Activated T-helper 1 cell treated with anti-CD3 and anti-CD28 coated beads, Interleukin-2, amount 50 U/mL, for 16 hours (primary cell): ENCODE measurements at places on chromosomes 6 and 20.

DNA sequence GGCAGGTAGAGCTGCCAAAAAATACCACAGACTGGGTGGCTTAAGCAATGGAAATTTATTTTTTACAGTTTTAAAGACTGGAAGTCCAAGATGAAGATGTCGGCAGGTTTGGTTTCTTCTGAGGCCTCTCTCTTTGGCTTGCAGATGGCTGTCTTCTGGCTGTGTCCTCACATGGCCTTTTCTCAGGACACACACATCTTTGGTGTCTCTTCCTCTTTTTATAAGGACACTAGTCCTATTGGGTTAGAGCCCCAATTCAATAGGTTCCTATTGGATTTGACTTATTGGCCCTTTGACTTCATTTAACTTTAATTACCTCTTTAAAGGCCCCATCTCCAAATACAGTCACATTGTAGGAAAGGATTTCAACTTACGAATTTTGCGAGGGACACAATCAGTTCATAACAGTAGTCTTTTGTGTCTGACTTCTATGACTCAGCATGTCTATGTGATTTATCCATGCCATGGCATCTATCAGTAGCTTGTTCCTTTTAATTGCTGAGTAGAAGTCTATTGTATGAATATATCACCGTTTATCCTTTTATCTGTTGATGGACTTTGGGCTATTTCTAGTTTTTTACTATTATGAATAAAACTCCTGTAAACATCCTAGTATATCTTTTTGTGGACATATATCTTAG is 11.0 kb upstream of the TCP11 start:
- no peak for DNase-seq

DNA sequence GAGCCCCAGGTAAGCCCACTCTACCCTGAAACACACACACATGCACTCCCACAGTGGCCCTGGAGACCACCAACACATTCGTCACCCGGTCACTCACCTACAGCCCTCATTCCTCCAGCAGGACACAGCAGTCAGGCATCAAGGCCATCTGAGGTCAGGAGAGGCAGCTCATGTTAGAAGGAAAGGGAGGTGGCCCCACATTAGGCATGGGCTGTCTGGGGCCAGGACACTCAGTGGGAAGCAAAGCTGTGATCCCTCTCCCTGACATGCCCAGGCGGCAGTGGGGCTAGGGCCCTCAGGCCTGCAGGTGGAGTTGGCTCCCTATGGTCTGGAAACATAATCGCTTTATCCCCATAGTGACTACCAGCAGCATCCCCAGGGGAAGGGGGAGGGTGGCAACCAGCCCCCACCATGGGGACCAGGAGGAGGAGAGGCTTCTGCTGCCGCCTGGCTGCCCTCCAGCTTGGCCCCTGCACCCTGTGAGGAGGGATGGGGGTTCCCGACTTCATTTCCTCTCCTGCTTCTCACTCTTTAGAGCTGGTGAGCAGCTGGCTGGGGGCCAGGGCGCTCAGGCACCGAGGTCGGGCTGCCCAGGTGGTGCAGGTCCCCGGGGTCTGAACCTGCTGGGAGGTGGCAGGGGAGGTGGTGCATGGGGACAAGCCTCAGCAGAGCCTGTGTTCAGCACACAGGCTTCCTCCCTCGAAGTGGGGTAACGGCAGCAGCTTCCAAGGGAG is 76.6 kb upstream of the CST7 start:
- DNase-seq = no peak

DNA sequence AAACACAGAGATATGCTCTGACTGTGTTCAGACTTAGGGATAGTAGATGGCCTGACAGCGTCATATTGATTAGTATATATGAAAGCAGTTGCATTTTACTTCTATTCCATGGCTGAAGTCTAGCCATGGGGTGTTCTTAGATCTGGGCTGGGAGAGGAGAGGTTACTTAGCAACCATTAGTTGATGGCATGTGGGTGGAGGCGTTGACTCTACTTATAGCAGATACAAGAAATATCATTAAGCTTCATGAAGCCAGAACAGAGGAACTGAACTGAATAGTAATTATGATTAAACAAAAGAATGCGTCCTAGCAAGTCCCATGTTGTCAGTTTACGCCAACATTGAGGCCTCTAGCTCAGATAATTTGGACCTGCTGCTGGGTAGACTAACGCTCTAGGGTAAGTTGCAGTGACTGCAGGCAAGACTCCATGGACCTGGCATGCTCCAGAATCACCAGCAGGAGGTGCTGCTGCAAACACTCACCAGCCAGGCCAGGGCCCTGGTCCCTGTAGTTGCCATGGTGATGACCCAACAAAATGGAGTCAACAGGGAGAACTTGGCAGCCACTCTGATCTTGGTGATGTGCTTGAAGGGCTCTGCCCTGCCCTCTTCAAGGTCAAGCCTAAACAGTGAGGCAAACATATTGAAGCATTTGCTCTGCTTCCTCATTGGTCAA is 477.3 kb downstream of the PREX1 start:
- DNase-seq = no peak

DNA sequence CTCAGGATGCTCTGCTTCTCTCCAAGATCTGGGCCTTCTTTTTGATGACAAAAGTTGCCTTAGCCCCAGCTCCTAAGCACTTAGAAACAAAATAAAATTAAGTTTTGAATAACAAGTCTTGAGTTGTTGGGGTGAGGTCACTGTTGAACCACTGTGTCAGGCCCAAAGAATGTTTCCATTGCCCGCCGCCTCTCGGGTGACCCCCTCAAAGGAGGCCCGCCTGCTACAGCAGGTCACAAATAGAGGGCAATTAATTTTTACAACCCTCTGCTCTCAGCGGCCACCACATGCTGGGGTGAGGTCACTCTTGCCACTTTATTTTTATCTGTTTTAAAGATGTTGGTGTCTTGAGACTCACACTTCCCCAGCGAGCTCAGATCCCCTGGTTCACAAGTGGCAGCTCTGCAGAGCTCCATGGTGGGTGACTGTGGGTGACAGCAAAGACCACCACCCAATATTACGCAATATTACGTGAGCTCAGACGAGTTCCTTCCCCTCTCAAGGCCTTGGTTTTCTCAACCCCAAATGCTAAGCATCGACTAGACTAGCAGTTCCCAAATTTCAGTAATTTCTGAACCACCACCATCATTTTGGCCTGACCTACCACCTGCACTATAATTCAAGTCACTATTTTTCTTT is 247.7 kb upstream of the PMEPA1 start:
- no peak for DNase-seq

DNA sequence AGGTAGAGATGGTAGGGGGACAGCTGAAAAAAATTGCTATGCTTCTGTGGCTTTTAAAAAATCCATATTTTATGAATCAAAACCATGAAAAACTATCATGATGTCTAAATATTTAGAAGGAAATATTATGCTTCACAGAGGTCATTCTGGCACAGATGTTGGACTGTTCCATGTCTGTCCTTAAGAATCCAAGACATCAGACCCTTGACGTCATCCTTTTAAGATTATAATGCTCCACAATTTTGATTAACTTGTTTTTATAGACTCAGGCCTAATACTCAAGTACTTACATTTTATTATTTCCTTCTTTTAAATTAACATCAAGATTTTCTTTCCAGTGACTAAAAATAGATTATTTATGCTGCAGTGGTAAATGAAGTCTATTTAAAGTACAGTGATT is 29.7 kb downstream of the FILIP1 start:
- DNase-seq = no peak

GRCh38 chr20:5090191-5090590 is 29.6 kb downstream of the PCNA start:
- DNase-seq = no peak

GRCh38 chr20:48649104-48649626 is 178.6 kb downstream of the PREX1 start:
- DNase-seq = no peak

- DNase-seq = no peak
Observed at GRCh38 chr20:20448881-20449280, 81.0 kb downstream of the INSM1 start.

- DNase-seq = no peak
Observed at GRCh38 chr6:135496800-135497411, 634 bp downstream of the AHI1 start.

DNA sequence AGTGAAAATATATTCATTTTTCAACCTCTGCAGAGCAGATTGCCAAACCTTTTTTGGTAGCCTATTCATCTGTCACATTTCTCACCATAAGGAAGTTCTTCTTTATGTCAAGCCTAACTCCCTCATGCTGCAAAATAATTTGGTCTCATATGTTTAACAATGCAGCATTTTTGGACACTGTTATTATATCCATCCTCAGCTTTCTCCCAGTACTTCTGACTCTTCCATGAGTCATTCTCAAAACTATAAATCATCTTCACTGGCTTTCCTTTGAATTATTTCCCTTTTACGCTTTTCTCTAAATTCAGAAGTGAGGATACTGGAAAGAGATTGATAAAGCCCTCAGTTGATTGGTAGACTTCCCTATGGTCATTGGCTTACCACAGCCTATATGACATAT is 192.2 kb downstream of the TPBG start:
- DNase-seq = no peak

GRCh38 chr6:167849846-167850459 is 23.2 kb downstream of the AFDN start:
- no peak for DNase-seq

GRCh38 chr6:149211046-149211571 is 106.4 kb upstream of the TAB2 start:
- DNase-seq = no peak

DNA sequence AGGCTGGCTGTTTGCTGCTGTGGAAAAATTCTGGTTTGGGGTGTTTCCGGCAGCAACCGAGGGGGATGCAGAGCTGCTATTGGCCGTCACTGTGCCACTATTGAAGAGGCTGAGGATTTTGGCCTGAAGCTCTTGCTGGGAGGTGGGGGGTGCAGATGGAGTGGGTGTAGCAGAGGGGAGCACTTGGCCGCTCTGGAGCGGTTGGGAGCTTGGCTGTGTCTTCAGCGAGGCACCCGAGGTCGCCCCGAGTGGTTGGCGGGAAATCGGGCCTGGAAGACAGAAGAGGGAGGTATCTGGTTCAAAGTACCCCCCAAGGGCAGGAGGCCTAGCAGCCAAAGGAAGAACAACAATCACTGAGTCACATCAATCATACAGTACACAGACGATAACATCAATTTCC is 27.1 kb downstream of the NCOA5 start:
- DNase-seq = no peak

DNA sequence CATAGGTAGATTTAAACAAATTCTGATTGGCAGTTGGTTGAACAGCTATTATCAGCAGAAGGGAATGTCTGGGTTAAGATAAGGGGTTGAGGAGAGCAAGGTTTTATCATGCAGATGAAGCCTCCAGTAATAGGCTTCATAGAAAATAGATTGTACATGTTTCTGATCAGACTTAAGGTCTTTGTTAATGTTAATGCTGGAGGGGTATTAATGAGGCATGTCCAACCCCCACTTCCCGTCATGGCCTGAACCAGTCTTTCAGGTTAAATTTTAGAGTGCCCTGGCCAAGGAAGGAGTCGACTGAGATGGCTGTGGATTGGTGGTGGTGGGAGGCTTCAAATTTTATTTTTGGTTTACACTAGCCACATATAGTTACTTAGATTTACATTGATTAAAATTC is 3.4 kb downstream of the CLPSL1 start:
- DNase-seq = no peak

DNA sequence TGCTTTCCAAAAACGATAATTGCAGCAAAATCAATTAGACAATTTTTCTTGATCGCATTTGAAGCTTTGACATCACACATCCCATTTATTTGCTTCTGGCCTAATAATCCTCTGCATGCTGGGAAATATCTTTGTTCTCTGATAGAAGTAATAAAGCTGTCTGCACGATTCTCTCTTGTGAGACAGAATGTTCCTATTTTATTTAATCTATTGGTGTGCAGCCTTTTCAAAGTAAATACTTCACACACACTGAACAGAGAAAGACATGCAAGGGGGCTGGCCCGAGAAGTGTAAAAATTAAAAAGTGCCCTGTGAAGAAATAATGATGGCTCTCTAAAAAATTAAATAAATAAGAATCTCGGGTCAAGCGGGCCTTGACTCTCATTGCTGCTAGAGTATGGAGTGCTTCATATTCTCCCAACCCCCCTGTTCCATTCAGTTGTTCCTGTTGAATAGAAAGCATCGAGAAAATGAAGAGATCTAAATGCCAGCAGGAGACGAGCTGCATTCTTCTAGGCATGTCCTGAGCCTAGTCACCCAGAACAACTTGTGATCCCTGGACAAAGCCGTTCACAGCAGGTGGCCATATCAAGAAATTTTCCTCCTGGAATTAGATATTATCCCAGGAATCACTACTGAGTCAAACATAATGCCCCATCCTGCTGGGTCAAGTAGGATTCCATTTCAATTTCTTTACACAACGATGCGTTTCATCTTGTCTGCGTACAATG is 625.9 kb upstream of the EPHA7 start:
- no peak for DNase-seq

DNA sequence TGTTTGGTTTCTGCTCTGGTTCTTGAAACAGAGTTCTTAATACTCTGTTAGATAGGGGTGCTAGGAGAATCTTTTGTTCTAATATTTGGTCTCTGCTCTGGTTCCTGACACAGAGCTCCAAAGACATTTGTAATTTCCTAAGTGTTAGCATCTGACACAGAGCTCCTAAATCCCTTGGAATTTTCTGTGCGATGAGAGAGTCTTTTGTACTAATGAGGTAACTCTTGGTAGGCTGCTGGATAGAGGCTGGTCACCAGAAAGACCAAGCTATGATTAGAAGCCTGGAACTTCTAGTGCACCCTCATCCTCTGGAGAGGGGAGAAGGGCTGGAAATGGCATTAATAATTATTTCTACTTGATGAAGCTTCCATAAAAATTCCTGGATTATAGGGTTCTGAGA is 7.7 kb upstream of the CD109 start:
- DNase-seq = no peak

DNA sequence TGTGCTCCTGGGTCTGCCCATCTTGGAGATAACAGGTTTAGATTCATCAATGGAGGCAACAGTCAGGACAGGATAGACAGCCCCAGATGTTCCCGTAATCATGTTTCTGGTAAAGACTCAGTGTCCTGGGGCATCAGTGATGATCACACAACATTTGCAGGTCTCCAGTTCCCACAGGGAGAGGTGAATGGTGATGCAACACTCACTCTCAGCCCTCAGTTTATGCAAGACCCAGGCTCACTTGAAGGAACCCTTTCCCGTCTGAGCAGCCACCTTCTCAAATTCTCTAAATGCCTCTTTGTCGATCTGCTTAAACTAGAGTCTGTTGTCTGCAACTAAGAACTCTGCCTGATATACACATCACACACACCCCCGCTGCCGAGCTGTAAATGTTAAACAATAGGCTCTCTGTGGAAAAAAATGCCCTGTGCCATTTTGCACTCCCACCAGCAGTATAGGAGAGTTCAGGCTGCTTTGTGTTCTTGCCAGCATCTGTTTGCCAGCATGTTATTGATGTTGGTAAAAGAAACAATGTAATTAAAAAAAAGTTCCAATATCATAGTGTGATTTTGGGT is 30.1 kb upstream of the SCP2D1 start:
- DNase-seq = no peak

- DNase-seq = no peak
Observed at GRCh38 chr6:37284781-37285180, 26.8 kb upstream of the TMEM217 start.

DNA sequence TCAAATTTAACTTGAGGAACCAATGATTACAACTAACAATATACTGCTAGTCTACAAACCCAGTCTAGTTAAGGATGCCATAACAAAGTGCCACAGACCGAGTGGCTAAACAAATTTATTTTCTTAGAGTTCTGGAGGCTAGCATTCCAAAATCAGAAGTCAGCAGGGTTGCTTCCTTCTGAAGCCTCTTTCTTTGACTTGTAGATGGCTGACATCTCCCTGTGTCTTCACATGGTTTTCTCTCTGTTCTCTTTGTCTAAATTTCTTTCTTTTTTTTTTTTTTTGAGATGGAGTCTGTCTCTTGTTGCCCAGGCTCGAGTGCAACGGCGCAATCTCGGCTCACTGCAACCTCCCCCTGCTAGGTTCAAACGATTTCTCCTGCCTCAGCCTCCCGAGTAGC is 56.1 kb downstream of the NCOA3 start:
- no peak for DNase-seq
